ENCODE measurements at places on chromosomes 12 and 14.

DNA sequence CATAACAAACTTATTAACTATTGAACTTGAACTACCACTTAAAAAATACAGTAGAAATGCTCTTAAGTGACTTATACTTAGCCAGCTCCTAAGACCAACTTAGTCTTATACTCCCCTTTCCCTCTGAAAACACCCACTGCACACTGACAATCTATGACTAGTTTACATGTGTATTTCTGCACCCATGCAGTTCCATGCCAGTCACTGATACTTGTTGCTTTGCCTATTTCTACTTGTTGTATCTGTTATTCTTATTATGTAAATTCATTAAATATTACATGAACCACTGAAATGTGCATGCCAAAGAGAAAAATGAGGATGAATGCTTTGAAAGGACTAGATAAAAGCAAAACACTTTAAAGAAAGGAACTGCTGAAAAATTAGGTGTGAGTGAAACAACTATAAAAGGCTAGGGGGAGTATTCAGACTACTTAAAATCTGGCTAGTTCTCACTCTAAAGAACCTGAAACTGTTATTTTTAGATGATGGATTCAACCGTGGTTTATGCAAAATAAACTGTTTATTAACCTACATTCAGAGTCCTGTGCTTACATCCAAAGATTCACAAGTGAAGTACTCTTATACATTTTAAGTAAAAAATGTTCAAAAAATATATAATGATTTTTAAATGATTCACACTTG, 74.7 kb downstream of the RPS6KA5 start:
- no peak for DNase-seq

DNA sequence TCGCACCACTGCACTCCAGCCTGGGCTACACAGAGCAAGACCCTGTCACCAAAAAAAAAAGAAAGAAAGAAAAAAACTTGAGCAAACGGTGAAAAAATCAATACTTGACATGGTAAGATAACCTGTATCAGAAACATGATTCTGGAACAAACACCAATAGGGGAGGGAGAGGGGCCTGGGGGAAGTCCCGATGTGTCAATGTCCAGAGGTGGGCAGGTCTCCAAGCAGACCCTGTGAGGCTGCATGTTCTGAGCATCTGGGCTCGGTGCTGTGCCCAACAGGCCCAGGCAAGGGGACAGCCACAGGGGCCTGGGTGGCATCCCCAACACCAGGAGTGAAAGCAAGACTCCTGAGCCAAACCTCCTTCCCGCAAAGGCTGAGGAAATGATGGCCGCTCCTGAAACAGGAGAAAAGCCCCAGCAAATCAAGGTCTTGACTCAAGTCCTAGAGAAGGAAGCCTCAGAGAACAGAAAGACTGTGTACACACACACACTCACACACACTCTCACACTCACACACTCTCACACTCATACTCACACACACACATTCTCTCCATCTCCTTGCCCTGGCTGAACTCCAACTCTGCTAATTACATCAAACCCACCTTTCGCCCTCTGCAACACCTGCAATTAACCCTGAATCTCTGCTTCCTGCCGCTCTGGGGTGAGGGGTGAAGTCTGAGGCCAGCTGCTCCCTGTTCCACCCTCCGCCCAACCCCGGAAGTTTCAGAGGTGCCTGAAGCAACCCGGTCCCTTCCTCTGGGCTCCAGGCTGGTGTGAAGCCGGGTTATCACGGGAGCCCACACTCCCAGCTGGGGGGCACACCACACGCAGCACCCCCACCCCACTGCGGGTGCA, 20.4 kb downstream of the CCDC88C start:
- DNase-seq = peak; percentile 51

DNA sequence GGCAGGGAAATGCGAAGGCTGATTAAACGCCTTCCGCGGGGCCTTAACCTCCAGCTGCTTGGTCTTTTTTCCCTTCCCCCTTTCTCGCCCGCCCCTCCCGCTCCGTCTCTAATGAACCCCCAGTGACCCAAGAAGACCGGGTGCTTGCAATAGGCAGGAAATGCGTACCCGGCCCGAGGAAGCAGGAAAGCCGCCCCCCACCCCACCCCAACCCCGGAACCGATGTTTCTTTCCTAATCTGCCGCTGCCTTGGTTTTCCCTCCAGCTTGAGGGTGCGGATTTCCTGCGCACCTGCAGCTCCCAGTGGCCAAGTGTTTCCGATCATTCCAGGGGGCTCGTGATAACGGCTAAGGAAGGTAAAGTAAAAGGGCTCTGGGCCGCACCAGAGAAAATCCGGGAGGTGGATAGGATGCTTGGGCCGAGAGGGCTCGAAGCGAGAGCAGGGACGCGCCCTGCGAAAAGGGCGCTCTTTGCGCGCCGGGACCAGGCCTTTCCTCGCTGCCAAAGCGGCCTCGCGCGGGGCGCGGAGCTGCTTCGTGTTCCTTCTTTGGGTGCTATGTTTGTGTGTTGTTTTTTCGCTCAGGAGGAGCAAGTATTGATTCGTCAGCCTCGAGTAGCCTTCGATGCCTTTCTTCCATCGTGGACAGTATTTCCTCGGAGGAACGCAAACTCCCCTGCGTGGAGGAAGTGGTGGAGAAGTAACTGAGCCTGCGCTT, 983 bp downstream of the MYF6 start:
- peak; percentile 68 for DNase-seq

- no peak for DNase-seq
Observed at GRCh38 chr14:73105050-73105449, 31.3 kb upstream of the PSEN1 start.
